ENCODE measurements at places on chromosomes 11 and 22.

GRCh38 chr11:72111300-72112142 lies 974 bp downstream of the ANAPC15 start:
- no peak for DNase-seq

- no peak for DNase-seq
Measured at GRCh38 chr22:45159652-45160462, 3.9 kb upstream of the NUP50 start.

DNA sequence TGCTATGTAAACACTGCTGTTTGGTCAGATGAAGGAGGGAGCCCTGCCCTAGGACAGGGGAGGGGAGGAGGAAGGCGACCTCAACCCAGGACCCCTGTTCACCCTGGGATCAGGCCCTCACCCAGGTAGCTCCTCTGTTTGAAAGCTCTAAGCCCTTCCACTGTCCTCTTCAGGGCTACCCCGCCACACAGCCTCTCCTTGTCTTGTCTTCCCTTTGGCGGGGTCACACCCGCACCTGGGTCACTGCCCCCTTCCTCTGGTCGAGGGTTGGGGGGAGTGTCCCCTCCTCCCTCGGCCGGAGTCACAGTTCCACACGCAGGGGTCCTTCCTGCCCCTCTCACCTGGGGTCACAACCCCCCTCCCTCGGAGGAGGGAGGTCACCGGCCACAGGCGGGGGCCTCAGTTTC lies 463 bp upstream of the PTPMT1 start:
- DNase-seq, result no peak

GRCh38 chr11:37704791-37705190 lies 1106.8 kb upstream of the RAG2 start:
- DNase-seq, result no peak

GRCh38 chr11:27315836-27316235 lies 47.2 kb downstream of the CCDC34 start:
- DNase-seq, result no peak

DNA sequence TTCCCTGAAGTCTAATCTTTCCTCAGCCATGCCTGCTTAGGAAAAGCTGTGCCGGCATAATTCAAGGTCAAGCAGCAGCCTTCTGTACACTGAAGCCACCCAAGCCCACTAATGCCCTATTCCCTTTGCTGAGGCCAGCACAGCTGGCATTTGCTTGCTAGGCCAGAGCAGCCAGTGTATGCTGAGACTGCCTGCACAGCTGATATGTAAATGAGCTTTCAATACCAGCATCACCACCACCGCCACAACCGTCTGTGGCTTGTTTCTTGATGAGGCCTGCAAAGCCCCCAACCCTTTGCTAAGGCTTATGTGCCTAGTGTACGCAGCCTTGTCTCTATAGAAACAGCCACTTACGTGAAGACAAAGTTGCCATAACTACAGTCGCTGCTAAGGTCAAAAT lies 56.3 kb upstream of the TNRC6B start:
- peak; percentile 35 for DNase-seq

DNA sequence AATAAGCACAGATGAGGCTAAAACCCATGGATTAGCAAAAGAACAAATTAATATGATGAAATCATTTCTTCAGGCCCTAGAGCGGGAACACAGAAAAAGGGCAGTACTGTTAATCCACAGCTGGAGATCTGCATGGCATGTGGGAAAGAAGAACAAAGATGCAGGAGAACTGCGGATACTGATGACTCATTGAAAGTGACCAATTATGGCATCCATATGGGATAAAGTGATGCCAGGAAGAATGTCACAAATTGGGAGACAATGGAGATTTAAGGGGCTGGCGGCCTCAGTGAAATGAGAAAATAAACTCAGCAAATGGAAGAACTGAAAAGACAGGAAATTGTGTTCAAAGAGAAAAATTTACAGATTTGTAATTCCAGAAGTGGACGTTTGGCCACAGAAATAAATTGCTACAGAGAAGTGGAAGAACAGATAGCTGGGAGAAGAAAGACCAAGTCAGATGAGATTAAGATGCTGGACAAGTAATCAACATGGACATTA lies 39.4 kb downstream of the SIK3 start:
- no peak for DNase-seq

Data from right hindlimb (tissue), 1 donor.